CD4-positive, alpha-beta T cell treated with Interferon alpha-2 for 1 hour (primary cell): ENCODE measurements at places on chromosomes 1 and 21.

GRCh38 chr1:30008998-30009657 lies 714.3 kb downstream of the MATN1 start:
- DNase-seq, result no peak

DNA sequence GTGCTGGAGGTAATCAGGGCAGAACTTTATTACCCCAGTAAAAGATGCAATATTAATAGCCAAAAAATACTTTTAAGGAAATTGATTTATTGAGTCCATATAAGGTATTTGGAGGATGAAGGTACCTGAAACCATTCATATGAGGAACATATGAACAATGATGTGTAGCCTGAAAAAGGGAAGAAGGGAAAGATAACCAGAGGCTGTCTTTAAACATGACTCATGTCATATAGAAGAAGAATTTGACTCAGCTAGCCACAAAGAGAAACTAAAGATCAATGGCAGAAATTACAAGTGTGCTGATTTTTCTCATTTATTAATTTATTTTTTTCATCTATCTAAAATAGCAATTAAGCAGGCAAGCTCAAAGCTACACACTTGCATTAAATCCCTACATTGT lies 136.2 kb upstream of the DUSP10 start:
- no peak for DNase-seq

DNA sequence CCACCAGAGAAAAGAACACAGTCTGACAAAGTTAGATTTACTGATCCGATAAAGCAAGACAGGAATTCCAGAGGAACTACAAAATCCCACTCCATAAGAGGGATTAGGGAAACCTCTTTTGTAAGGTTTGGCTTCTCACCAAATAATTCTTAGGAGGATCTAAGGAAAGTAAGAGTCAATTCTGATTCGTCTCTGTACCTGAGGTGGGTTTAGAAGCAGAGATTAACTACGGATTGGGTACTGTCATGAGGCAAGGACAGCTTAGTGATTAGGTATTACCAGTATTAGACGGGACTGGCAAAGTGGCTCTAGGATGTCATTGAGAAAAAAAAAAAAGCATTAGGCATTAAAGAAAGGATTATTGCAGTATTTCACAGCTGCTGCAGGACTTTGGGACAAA lies 371.7 kb upstream of the BRINP3 start:
- DNase-seq, result no peak

DNA sequence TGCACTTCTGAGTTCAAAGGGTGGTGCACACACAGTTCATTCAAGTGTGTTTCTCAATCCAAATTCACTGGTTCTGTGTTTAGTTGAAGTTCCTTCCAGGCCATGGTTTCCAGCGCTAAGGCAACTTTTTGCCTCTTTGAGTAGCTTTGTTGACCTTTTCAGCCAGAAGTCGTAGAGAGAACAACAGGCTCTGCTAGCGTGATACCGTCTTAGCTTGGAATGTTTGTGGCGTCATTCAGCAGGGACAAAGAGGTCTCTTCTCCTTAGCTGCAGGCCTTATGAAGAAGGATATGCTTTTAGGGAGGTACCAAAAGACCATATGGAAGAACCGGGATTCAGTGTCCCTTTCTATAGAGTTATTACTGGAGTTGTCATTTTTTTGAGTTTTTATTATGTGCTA lies 65.7 kb downstream of the CNIH3 start:
- DNase-seq, result no peak

DNA sequence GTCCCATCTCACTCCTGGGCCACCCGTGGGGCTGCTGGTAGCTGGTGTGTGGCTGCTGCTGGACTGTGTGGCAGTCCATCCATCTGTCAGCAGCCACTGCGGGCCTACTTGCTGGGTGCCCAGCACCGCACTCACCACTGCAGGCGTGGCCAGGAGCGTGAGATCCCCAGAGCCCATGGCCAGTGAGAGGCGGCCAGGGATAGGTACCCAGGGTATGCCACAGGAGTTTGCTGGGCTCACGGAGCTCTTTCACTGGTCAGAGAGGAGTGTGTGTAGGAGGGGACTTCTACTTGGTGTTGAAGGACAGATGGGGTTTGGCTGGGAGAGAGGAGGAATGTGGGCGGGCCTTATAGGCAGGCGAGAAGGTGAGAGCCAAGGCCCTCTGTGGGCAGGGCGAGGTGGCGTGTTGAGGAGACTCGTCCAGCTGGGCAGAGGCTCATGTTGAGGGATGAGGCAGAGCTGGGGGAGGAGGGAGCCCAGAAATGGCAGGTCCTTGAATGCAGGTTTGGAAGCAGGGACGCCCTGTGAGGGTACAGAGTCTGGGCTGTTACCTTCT lies 15.0 kb downstream of the QSOX1 start:
- DNase-seq, result no peak

- peak; percentile 15 for DNase-seq
Observed at GRCh38 chr1:152110860-152111514, 4.3 kb downstream of the TCHH start.

DNA sequence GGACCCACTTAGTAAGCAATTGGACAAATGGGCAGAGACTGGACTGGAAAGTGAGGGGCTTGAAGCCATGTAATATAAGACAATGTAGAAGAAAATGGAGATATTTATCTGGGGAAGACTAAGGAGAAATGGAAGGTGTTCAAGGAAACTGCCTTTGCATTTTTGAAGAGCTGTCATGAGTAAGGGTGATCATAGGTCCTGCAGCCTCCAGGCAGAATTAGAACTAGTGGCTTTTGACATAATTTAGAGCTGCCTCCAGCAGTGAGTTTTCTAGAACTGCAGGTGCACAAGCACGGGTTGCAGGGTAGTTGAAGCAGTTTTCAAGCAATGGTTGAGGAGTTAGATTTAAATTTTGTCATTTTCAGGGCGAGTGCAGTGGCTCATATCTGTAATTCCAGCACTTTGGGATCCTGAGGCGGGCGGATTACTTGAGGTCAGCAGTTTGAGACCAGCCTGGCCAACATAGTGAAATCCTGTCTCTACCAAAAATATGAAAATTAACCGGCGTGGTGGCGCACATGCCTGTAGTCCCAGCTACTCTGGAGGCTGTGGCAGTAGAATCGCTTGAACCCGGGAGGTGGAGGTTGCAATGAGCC lies 3.7 kb upstream of the CDC14A start:
- DNase-seq, result no peak

- no peak for DNase-seq
Observed at GRCh38 chr1:164659621-164660411, 100.8 kb downstream of the PBX1 start.

GRCh38 chr1:186657481-186657880 lies 22.7 kb downstream of the PTGS2 start:
- no peak for DNase-seq

DNA sequence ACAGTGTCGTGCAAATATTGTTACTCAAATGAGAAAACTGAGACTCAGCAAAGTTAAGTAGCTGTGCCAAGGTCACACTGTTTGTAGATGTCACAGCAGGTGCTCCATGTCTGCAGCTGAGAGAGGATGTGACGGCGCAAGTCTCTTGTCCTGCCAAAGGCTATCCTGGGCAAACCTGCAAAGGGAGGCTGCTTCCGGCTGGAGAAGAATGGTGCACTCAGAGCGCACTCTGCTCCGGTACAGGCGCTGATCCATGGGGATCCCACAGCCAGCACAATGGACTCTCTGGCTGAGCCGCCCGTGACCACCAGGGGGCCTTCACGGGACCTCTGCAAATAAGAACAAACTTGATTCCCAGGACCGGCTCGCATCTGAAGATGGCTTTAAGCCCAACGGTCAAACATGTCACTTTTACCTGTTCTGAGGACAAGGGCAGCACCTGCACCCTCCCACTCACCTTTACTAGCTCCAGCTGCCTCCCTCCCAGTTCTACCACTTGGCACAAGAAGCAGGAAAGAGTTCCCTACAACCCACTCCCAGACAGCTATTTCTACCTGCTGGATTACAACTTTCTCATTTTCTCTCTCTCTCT lies 21.9 kb downstream of the RD3 start:
- peak; percentile 13 for DNase-seq

DNA sequence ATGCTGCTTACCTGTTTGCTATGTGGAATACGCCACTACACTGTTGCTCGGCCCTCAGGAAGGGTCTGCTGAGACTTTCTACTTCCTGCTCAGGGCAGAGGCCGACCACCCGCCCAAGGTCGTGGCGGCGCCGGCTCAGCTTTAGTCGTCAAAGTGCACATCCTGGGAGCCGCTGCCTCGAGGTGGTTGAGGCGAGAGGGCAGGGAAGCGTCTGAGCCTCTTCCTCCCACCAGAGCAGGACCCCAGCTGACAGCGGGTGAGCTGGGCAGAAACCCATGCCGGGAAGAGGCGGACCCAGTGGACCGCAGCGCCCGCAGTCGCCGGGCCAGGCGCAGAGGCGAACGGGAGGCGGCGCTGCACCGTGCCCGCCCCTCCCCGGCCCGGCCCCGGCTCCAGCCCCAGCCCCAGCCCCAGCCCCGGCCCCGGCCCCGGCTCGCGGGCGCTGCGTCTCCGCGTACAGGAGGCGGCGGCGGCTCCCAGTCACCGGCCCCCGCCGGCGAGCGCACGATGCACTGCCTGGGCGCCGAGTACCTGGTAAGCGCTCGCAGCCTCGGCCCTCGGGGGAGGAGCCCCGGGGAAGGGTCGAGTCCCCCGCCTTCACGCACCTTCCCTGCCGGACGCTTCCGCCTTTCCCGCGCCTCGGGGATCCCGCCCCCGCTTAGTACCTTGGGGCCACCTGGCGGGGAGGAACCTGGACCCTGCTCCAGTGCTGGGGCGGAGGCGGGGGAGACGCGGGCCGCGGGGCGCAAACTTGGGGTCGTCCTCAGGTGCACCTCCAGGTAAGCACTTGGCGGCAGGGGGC lies at the start of gene SLC44A3:
SLC44A3 (plus strand) TSS at position 413 of the 802 bp plus-strand sequence; CDS start at position 508, 95 bp downstream.
- peak; percentile 23 for DNase-seq

- DNase-seq, result no peak
Observed at GRCh38 chr21:29822064-29822463, 117.7 kb downstream of the GRIK1 start.

GRCh38 chr1:202569393-202570322 lies 140.6 kb downstream of the SYT2 start:
- no peak for DNase-seq

DNA sequence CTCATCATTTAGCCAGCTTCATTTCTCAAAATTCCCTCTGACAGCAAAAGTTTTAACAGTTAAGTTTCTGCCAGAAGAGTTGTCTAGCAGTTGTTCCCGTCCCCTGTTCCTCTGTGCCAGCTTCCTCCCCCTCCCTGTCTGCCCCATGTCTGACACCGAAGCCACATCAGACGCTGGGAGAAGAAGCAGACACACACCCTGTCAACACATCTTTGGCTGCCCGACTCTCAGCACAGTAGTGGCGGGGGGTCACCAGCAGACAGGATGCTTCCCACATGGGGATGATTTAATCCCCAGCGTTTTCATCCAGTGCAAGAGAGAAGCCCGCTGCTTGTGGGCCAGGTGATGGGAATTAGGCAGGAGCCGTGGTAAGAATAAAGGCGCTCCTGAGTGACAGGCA lies 379.4 kb upstream of the RUNX1 start:
- peak; percentile 27 for DNase-seq

- no peak for DNase-seq
Observed at GRCh38 chr21:32299695-32300094, 1.0 kb downstream of the MRAP start.

DNA sequence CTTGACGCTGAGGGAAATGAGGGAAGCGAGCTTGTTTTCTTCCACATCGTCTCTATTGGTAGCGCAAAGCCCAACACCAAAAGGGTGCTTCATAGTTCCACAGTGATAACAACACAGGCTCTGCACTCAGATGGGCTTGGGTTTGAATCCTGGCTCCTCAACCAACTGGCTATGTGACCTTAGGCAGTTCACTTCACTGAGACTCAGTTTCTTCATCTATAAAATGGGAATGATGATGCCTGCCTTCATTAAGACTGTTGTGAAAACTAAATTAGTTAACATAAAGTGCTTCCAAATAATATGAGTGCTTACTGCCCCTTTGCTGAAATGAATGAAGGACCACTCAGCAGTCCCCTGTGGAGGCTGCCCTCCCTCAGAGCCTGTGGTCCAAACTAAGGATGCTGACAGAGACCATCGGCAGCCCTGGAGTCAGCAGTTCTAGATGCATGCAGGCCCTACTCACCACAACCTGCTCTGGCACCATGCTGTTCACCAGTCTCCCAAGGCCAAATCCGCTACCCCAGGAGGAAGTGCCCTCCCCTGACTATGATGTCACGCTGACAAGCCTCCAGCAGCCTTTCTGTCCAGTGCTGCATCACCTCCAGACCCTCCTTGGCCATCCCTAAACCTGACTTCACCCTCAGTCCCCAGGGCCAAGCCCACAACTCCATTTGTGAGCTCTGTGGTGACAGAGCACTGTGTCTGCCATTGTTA lies 30.7 kb downstream of the DMAP1 start:
- DNase-seq, result no peak

DNA sequence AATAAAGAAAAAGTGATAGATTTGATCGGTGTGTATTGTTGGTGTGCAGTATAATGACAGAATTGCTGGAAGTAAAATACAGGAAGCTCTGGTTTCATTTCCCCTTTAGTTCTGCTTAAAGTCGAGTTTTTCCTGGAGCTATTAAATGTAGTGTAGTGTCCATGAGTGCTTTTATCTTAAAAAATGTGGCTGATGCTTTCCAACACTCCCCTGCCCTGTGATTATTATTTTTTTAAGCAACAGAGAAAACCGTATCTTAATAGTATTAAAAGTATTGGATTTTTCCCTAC lies 1.1 kb downstream of the LGALS8 start:
- DNase-seq, result no peak

GRCh38 chr1:8889103-8889846 lies 10.8 kb upstream of the ENO1 start:
- no peak for DNase-seq

DNA sequence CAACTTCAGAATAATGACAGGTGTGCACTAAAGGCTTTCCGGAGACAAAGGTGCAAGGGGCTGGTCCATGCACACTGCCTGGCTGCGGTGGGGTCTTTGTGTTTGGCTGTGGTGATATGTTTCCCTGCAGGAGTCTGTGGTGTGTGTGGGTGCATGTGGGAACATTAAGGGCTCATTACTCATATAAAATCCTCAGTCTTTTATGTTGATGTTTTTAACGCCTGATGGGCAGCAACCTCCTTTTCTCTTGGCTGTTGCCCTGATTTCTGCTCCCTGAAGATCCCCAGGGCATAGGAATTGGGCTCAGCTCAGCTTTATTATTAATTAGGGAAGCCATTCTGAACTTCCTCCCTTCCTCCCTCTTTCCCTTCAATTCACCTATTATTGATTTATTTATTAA lies 67.6 kb upstream of the SPAG17 start:
- no peak for DNase-seq

GRCh38 chr1:154863315-154864174 lies 6.5 kb downstream of the KCNN3 start:
- DNase-seq, result peak; percentile 15

DNA sequence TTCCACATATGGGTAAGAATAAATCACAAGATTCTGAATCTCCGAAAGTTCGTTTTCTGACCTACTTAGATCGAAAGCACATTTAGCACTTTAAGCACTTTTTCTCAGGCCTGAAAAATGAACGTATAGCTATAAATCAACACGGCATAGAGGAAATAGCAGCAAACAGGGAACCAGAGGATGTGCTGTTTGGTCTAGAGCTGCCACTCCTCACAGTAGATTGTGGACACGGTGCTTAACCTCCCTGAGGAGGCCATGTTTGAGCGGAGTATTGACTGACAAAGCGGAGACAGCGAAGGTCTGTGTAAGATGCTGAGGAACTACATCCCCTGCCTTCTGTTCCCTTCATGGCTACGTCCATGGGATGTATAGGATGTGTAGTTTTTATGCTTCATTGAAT lies 452.8 kb upstream of the NCAM2 start:
- DNase-seq, result no peak
